ENCODE measurements at places on chromosomes 3 and 15.

- no peak for DNase-seq
Observed at GRCh38 chr3:81602781-81603180, 158.7 kb downstream of the GBE1 start.

DNA sequence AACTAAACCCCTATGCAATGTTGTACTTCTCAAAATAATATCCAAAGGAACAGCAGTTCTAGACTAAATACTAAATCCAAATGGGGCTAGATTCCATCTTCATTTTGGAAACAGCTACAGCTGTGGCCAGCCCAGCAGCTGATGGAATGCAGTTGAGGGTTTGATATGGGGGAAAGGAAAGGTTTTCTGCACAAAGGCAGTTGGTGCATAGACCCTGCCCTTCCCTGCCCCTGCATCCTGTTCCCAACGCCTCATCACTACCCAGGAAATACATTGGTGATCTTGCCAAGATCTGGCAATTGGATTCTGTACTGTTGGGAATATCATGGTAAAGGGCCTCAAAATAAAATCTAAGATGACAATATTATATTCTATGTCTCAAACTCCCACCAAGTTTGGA lies 43.9 kb downstream of the DTWD1 start:
- DNase-seq, result no peak

DNA sequence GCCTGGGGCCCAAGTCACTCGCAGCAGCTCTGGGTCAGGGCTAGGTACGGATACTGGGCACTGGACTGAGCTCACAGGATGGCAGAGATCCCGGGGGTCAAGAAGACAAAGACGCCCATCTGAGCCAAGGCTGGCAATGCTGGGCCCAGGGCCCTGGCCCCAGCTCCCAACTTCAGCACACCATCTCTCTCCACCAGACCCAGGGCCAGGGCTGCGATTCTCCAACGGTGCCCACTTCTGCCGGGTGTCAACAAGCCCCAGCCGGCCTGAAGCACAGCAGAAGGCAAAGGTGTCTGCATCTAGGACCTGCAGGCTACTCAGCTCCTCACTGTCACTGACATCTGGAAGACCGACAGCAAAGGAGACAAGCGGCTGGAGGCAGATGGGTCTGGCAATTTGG lies 8.6 kb downstream of the WDR73 start:
- DNase-seq, result no peak

- no peak for DNase-seq
Observed at GRCh38 chr3:126704494-126705214, 614 bp downstream of the CHCHD6 start.

All from activated CD4-positive, alpha-beta T cell treated with anti-CD3 and anti-CD28 coated beads for 24 hours (primary cell).